ENCODE measurements at places on chromosomes 3 and 15. TPM values are rescaled to one million over a fixed set of nuclear protein-coding genes. Genes with fewer than 3 reads are reported as not detected.

DNA sequence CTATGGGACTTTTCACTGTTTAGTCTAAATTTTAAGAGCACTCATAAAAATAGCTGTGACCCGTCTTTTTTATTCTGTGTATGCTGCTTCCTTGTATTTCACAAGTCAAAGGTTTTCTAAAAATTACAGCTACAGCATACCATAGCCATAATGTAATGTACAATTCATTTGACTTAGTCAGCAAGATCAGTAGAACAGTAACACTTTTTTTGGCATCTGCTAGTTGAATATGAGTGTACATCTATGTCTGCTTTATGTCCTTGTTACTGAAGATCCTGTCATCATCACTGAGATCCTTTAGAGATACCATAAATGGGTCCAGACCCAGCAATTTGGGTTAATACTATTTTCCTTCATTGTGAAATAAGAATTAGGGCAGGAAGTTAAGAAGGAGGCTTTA lies 42.2 kb downstream of the CMSS1 start:
- DNase-seq: no peak

GRCh38 chr3:112498914-112499711 lies at the start of gene BTLA:
BTLA (minus strand) TSS chr3:112499472; CDS start chr3:112499358, 114 bp downstream.
- no peak for DNase-seq

SLC9C1 gene
- polyA plus RNA-seq: 0.45 TPM

MCF2L2 gene
- polyA plus RNA-seq: 0.90 TPM

DNA sequence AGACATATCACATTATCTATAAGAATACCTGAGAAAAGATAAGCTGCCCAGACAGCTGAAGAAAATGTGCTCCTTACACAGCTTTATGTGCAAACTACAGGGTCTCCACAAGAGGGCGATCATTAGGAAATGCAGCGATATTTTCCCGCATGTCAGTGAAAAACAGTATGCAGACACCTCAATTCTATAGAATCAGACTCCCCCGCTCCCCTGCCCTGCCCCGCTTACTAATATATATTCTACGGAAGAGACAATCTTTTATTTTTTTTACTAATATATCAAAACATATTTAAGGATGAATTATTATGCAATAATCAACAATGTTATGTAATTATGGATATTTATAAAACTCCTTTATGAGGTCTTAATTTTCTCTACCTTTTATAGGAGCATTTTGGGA lies 681.3 kb downstream of the ROBO1 start:
- DNase-seq: peak; percentile 33

- no peak for DNase-seq
These were observed 57.8 kb downstream of the CCNL1 start for GRCh38 chr3:157102098-157102497.

GRCh38 chr3:139670196-139670595 lies 7.6 kb downstream of the NMNAT3 start:
- DNase-seq: no peak

DNA sequence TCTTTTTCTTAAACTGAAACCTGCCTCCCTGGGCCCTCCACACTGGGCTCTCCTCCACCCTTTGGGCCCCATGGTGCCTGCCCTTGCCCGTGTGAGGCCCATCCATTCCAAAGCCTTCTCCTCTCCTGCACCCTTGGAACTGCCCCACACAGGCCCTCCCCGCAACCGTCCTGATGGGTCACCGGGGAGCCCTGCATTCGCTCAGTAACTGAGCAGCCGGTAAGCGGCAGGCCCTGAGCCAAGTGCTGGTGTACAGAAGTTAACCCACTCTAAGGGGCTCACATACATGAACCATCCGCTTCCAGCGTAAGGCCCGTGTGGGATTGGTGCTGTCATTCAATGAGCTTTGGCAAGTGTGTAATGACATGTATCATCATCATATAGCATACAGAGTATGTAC lies 5.4 kb upstream of the LRRC15 start:
- DNase-seq: no peak

- DNase-seq: no peak
These were observed 16.5 kb upstream of the TRA2B start for GRCh38 chr3:185954366-185954723.

DNA sequence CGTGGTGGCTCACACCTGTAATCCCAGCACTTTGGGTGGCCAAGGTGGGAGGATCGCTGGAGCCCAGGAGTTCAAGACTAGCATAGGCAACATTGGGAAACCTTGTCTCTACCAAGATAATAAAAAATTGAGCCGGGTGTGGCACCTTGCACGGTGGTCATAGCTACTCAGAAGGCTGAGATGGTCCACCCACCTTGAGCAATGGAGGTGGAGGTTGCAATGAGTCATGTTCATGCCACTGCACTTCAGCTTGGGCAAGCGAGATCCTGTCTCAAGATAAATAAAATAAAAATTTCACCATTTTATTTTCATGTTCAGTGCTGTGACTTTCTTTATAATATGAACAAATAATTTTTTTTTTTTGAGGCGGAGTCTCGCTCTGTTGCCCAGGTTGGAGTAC lies 12.5 kb downstream of the MAPK6 start:
- no peak for DNase-seq

DNA sequence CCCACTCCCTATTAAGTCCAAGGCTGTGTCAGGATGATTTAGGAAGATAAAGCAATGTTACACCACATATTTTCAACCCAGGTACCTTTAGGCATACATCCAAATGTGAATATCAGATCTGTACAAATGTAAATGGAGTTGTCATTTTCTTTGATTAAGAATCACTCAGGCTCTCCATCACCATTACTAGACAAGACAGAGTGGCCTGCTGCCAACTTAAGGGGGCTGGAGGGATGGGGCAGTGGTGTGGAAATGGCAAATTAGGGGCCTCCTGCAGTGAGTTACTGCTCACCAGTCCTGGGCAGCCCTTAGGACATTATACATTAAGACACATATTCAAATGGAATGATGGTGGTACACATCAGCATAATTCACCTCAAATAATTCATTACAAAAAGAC lies 211.0 kb downstream of the TNIK start:
- no peak for DNase-seq

SRGAP3 gene
- polyA plus RNA-seq: 21.5 TPM

DNA sequence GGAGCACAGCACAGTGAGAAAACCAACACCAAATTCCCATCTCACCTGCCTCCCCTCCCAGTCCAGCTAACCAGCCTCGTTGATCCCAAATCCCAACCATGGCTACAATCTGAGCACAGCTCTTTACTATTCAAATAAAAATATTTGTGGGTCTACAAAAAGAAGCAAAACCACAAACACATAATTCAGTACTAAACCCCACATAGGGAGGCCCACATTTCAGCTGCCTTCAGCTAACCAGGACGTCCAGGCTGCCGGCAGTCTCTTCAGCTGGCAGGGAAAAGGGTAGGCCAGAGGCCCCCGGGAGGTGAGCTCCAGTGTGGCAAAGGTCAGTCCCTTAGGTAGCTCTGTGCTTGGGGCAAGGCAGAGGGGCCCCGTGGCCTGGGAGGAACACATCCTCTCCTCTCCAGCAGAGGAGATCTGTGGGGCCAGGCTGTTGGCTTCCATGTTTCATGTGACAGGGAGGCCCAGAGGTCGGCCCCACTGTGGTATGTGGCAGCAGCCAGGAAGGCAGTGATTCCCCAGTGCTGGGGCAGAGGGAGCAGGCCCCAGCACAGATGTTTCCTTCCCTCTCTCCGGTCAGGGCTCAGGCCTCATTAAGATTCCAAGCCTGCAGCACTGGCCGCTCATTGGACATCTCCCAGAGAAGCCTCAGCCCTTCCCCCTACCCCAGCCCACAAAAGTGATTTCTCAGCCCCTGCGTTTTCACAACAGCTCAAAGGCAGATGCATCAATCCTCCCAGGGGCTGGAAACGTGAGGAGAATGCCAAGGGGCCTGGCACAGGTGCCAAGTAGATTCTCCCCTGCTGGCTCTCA lies 381.4 kb downstream of the NTRK3 start:
- DNase-seq: no peak

- no peak for DNase-seq
These were observed 11.3 kb downstream of the PLA2G4D start for GRCh38 chr15:42082823-42083604.

DNA sequence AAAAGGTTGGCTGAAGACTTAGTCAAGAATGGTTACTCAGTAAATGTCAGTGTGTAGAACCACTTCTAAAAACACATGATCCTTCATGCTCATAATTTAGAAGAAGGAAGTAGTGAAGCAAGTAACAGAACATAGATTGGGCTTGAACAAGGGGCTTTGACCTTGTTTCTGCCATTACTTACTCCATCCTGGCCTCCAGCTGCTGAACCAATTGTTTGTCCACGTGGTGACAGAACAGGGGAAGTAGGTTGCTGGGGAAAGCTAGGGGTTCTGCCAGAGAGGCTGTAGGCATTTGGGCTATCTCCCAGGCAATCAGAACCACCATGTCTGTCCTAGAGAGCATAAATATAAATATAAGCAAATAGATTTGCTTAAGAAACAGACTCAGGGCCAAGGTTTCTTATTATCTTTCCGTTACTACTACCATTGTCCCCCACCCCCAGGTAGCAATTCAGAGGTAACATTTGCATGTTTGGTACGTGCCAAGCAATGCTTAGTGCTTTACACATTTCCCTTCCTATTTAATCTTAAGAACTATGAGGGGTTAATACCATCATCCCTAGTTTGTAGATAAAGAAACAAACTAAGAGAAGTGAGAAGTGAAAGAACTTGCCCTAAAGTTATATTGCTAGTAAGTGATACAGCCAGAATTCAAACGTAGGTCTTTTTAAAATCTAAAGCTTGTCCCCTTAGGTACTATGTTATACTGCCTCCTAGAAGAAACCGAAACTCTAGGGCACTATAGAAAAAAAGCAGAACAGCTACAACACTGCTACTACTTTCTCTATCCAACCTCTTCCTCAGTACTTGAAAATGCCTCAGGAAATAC lies 3.0 kb upstream of the SPG11 start:
- no peak for DNase-seq

GOLGA8G gene
- 0.12 TPM for polyA plus RNA-seq

- no peak for DNase-seq
These were observed 256.4 kb downstream of the TLE3 start for GRCh38 chr15:69841113-69841828.

- DNase-seq: no peak
These were observed 509.2 kb upstream of the MDFIC2 start for GRCh38 chr3:70821602-70822001.

CLDN18 gene
- polyA plus RNA-seq: 2.2 TPM

UBAP1L gene
- 2.3 TPM for polyA plus RNA-seq

GRCh38 chr15:75067123-75067830 lies 43.9 kb downstream of the PPCDC start:
- DNase-seq: no peak

BNIP2 gene
- 84.9 TPM for polyA plus RNA-seq

- no peak for DNase-seq
These were observed 203.7 kb upstream of the TLE3 start for GRCh38 chr15:70301396-70301795.

- no peak for DNase-seq
These were observed 14.5 kb downstream of the TIPARP start for GRCh38 chr3:156688632-156689452.

XCR1 gene
- not detected for polyA plus RNA-seq

DNA sequence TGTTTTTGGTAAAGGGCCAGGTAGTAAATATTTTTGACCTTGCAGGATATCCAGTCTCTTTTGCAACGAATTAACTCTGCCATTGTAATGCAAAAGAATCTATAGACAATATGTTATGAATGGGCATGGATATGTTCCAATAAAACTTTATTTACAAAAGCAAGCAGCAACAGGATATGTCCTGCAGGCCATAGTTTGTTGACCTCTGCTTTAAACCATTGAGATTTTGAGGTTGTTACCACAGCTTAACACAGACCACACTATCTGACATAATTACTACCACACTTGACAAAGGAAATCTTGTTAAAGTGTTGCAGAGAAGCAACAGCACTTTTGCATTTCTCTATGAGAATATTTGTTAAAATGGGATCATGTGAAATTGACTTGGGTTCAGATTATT lies 349.3 kb downstream of the ERC2 start:
- DNase-seq: no peak

DNA sequence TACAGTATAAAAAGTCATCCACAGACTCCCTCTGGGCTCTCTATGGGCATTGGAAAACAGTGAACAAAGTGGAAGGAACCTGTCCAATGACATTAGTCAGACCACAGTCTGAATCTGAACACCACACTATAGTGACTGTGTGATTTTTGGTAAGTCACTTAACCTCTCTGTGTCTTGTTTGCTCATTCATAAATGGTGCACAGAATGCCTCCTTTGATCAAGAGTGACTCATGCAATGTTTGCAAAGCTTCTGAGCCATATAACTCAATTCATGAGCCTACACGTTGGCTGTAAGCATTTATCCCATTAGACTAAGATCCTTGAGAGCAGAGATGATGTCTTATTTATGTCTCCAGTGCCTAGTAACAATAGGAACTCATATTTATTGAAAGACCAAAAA lies 46.7 kb downstream of the SV2B start:
- DNase-seq: no peak

DNA sequence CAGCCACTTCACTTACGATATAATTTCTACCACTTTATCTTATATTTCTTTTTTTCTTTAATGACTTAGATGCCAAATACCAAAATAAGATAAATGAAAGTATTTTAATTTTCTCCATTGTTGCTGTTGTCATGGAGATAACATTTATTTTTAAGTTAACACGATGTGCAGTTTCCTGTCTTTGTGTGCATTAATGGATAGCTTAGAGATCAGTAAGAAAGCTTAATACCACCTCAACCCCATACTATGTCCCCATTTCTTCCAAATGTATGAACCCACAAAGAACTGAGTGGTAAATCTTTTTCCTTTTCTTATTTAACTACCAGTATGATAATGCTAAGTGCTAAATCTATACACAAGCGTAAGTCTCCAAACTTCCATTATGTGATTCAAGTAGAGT lies 17.1 kb downstream of the PCNP start:
- DNase-seq: no peak

- DNase-seq: no peak
These were observed 81.1 kb downstream of the LRRK1 start for GRCh38 chr15:101000271-101000681.

DNA sequence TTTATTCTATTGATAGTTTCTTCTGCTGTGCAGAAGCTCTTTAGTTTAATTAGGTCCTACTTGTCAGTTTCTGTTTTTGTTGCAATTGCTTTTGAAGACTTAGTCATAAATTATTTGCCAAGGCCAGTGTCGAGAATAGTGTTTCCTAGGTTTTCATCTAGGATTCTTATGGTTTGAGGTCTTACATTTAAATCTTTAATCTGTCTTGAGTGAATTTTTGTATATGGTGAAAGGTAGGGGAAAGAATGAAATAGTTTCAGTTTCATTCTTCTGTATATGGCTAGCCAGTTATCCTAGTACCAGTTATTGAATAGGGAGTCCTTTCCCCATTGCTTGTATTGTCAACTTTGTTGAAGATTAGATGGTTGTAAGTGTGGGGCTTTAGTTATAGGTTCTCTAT lies 10.6 kb upstream of the GCSAM start:
- no peak for DNase-seq

Data from left renal pelvis (tissue), 4 donors.